ENCODE measurements at places on chromosomes 5 and 9.

GRCh38 chr9:117704024-117704575 is at the start of gene TLR4:
Gene TLR4, plus strand, starts transcription at chr9:117704403. Its CDS starts 70 bp downstream, at chr9:117704473.
- no peak for DNase-seq

DNA sequence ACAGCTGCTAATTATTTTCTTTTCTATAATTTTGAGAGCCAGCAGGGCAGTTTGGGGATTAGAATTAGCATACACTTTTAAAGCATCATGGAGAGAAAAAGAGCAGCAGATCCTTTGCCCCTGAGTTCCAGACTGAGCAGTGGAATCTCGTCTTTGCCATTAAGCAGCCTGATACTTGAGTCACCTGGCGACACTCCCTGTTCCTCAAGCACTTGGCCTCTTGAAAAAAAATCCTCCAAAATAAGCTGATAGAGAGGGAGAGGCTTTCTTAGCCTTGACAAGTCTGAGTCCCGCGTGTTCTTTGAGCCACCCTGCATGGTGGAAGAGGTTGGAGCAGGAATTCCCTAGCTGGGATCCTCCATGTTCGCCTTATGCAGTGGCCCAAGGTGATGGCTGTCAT is 398.3 kb downstream of the IRX2 start:
- DNase-seq: no peak

- DNase-seq: no peak
These were observed 200.4 kb downstream of the FOXD4L6 start for GRCh38 chr9:40927851-40928802.

DNA sequence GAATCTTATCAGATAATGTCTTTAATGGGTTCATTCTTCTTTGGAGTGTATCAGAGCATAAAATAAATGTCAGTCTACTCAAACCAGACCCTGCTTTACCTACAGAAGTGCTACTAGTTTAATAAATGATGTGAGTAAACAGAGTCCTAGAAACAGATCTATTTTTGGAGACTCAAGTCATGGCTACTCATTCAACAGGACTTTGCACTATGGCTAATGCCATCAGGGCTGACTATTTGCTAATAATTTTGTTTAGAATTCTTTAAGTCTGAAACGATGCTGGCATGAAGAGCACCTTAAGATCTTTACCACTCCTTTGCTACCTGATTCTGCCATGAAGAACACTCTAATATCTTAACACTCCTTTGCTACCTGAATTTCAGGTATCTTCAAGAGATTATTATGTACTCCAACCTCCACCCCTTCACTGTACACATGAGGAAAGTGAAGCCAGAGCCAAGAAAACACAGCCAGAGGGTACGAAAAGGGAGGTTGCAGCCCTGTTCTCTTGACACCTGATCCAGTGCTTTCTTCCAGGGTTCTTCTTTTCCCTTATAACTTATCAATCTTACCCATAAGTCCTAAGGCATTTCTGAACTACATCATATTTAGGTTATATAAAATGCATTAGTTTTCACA is 62.4 kb downstream of the ZNF608 start:
- no peak for DNase-seq

- DNase-seq: no peak
These were observed 574.7 kb upstream of the CLINT1 start for GRCh38 chr5:158433634-158434033.

DNA sequence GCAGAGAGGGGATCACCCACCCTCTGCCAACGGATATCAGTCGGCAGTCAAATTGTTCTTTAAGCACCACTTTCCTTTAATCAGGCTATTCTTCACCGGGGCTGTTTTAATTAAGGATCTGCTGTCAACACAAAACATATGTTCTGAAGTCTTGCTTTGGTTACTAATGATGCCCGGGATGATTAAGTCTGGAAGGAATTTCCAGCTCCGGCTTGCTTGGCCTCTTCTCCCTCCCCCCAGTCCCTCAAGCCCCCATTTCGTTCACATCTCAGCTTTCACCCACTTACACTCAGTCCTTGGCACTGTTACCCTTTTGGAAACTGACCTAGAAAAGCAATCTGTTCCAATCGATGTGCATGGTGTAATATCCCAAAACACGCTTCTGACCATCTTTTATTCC is 74.7 kb downstream of the MSX2 start:
- no peak for DNase-seq

- no peak for DNase-seq
These were observed 2.9 kb downstream of the NTNG2 start for GRCh38 chr9:132164604-132165362.

DNA sequence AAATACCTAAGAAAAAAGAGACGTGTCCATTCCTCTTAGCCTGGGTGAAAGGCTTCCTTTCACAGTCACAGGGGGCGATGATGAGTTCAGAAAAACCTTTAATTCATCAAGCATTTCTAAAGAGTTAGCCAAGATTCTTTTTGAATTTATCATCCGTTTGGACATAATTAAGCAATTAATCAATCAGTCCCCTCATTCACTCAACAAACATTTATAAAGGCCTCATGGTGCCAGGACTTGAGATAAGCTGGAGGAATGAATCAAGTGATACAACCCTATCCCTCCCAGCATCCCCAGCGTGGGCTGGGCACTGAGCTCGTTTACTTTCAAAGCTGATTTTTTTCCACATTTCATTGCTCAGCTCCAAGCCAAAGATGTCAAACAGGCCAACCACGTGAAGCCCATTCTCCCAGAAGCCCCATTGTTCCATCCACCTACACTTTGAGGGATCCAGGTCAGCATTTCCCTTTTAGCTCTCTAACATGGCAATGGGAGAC is 140.5 kb downstream of the SLIT3 start:
- DNase-seq: no peak

- DNase-seq: no peak
These were observed 57.2 kb downstream of the MEF2C start for GRCh38 chr5:88825584-88826315.

- no peak for DNase-seq
These were observed 134.5 kb upstream of the SPEF2 start for GRCh38 chr5:35483191-35483590.

DNA sequence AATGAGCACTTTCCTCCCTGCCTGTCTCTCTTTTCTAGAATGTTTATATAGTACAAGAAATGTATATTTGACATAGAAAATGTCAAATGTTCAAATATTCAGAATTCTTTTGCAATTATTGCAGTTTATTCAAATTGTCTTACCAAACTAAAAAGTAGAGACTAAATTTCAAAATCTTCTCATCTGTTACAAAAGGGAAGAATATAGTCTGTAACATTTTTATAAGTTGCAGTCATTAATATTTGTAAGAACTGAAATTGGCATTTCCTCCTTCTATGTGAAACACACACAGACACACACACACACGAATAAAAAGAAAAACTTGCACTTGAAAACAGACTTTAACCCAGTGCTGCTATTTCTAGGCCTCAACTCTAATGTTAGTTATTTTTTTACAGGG is 56.4 kb downstream of the NR3C1 start:
- DNase-seq: no peak

DNA sequence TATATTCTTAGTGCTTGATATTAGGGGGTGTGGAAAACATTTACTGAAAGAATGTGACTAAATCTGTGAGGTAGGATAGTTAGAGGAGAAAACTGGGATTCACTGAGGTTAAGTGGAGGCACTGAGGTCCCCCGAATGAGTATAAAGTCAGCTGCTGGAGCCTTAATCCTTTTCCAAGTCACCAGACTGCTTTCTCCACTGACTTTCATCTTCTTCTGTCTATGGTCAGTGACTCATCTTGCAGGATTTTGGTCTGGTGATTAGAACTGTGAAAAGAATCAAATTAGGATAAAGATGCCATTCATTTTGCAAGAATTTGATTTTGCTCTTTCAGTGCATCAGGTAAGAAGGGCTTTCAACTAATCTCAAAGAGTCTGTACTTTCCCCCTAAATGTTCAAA is 89.3 kb upstream of the ALDH1A1 start:
- DNase-seq: no peak

DNA sequence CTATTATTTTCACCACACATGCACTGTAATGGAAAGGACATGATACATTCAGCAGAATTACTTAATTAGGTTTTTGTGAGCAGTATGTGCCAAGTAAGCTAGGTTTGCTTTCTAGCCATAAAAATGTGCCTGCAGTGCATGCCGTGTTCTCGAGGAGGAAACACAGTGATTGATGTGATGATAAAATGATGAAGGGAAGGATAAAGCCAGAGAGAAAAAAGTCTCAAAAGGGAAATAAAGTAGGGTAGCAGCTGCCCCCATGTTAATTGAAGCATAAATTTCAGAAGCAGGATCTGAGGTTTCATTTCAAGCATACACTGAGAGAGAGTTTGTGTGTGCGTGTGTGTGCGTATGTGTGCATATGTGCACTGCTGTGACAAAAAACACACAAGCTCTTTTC is 714.2 kb upstream of the C9orf72 start:
- no peak for DNase-seq

GRCh38 chr5:141094481-141095262 is at the start of gene PCDHB2:
Gene PCDHB2, plus strand, starts transcription at chr5:141094615. Its CDS starts 176 bp downstream, at chr5:141094791.
- DNase-seq: no peak

GRCh38 chr5:35281613-35282012 is 51.3 kb upstream of the PRLR start:
- no peak for DNase-seq

- DNase-seq: no peak
These were observed 221.3 kb downstream of the PIK3R1 start for GRCh38 chr5:68436686-68437520.

GRCh38 chr9:87089929-87090328 is 142.6 kb upstream of the GAS1 start:
- DNase-seq: no peak

Measured in activated CD4-positive, alpha-beta T cell treated with anti-CD3 and anti-CD28 coated beads, Interleukin-2, amount 50 U/mL, for 1 hour (primary cell).